AG10803 (cell line): ENCODE measurements at places on chromosomes 12 and 14.

DNA sequence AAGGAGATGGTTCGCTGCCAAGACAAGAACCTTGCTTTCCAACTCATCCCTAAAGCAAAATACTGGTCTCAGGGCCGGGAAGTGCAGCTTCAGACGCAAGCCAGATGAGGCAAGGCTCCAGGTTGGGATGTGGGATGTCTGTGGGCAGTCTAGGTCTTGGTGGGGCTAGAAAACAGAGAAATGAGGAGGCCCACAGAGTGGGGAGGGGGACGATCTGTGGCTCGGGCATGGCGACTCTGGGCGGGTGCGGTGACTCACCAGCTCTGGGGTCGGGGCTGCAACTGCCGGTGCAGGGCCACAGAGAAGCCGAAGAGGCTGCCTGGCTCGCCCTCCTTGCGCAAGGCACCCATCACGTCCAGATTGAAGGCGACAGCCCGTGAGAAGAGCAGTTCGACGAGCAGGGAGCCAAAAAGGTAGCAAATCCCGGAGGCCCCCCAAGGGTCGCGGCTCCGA lies 459 bp downstream of the ITGA7 start:
- no peak for DNase-seq

DNA sequence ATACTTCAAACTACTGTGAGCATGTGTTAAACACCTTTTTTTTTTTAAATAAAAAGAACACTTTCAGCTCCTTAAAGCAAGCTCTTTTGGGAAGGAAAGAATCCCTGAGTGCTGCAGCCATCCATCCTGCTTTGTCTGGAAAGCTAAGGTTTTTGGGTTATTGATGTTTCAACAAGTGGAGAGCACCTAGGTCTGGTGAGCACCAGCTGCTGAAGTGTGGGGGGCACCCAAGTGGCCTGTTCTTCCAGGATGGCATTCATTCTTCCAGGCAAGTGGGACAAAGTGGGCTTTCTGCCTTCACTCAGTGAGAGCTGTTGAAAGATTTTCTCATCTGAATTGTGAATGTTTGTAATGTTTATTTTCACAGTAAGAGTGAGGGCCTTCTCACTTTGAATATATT lies 49.9 kb downstream of the BORCS5 start:
- no peak for DNase-seq

DNA sequence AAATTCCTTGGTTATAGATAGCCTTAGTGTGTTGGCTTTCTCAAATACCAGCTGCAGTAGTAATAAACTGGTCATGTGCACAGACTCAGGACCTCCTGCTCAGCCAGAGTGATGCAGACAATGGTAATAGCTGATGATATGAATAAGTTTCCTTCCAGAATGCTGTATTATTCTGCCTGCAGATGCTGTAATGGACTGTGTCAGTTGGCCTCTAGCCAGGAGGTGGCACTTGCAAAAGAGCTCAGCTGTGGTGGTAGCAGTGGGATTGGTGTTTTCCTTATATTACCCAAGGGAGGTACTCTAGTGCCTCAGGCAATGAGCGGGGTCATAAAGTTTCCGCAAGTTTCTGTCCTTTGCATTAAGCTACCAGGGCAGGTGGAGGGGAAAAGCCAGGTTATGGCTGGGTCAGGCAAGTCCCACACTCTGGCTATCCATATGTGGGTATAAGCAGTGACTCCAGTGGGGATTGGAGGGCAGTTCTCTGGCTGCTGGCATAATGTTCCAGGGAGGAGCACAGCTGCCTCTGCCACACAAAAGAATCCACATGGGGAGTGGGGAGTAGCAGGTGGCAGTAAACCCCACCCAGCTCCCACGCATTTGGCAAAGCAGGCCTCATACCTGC lies 14.0 kb upstream of the MUCL1 start:
- no peak for DNase-seq

GRCh38 chr14:88937706-88938105 lies 113.3 kb downstream of the TTC8 start:
- no peak for DNase-seq

GRCh38 chr14:68695326-68695768 lies 97.5 kb downstream of the ZFP36L1 start:
- peak; percentile 100 for DNase-seq

- no peak for DNase-seq
Measured at GRCh38 chr12:21642707-21643389, 14.8 kb downstream of the LDHB start.

DNA sequence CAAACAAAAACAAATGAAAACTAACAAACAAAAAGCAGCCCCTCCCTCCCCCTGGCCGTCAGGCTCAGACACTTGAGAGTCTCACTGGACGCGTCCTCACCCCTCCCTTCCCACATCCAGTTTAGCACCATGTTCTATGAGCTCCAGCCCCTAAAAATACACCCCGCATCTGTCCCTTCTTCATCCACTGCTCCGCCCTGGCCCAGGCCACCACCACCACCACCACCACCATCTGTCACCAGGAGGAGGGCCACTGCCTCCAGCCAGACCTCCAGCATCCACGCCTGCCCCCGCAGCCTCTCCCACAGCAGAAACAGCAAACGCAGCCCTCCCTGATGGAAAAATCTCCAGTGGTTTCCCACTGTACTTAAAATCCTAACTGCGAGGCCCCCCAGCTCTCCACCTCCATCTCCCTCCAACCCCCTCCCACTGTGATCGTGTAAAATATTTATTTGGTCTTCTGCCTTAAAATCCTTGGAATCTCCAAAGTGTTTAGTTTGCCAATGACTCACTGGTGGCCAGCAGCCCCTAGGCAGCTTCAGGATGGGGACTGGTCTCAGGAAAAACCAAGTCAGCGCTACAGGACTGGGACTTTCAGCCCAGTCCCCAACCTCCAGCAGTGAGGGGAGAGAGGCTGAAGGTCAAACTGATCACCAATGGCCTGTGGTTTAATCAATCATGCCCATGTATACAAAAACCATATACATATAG lies 95.1 kb downstream of the SCARB1 start:
- no peak for DNase-seq

DNA sequence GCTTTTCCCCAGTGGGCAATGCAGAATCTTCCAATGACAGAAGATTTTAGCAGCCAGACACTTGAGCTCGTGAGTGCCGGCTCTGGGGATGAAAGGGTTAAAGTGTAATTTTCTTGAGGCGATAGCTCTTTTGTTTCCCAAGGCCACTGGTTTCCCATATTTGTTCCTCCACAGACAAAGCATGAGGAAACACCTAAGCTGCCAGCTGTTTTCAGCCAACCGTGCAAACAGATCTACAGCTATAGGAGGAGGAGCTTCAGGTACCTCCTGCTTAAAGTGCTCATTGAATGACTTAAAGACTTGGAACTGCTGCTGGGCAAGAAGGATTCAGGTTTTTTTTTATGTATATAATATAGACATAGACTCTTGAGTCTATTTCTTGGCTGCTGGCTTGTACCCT lies 1311.5 kb downstream of the TMEM121 start:
- no peak for DNase-seq

GRCh38 chr12:51538149-51538548 lies 52.9 kb upstream of the SCN8A start:
- no peak for DNase-seq

GRCh38 chr12:71010143-71010479 lies 89.6 kb upstream of the PTPRR start:
- DNase-seq: no peak

GRCh38 chr12:27922531-27923139 lies 49.9 kb downstream of the PTHLH start:
- peak; percentile 74 for DNase-seq

- DNase-seq: peak; percentile 7
Measured at GRCh38 chr12:4918950-4919660, 9.4 kb downstream of the KCNA1 start.

DNA sequence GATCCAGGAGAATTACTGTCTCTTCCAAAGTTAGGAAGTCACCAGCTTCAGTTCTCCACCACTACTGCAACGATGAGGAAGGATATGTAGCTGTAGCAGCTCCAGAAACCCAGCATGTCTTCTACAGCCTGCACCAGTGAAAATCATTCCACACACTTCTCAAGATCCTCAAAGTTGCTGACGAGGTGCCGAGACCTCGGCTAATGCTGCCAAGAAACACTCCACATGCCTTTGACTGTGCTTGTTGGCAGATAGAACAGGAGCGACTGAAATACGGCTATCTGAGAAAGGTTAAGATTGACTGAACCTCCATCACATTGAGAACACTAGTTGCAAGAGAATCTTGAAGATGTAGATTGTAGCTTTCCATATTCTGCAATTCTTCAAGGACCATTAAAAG lies 241.9 kb downstream of the PPFIA2 start:
- no peak for DNase-seq

- DNase-seq: no peak
Measured at GRCh38 chr14:34398024-34398423, 64.0 kb downstream of the SPTSSA start.

- no peak for DNase-seq
Measured at GRCh38 chr14:36430662-36431084, 89.4 kb downstream of the NKX2-1 start.

- DNase-seq: peak; percentile 2
Measured at GRCh38 chr12:125029761-125030358, 35.4 kb upstream of the AACS start.

DNA sequence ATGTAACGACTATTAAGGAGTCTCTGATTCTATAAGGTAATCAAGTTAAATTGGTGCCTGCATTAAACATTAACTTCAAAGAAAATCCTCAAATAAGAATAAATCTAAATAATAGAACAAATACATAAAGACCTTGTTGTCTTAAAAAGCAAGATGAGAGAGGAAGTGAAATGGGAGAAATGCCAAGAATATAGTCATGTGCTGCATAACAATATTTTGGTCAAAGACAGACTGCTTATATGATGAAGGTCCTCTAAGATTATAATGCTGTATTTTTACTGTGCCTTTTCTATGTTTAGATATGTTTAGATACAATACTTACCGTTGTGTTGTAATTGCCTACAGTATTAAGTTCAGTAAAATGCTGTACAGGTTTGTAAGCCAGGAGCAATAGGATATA lies 213.6 kb downstream of the C12orf42 start:
- no peak for DNase-seq

- no peak for DNase-seq
Measured at GRCh38 chr12:124169577-124170284, 125.2 kb upstream of the RFLNA start.

GRCh38 chr14:103259801-103260628 lies 74.0 kb upstream of the EIF5 start:
- no peak for DNase-seq

DNA sequence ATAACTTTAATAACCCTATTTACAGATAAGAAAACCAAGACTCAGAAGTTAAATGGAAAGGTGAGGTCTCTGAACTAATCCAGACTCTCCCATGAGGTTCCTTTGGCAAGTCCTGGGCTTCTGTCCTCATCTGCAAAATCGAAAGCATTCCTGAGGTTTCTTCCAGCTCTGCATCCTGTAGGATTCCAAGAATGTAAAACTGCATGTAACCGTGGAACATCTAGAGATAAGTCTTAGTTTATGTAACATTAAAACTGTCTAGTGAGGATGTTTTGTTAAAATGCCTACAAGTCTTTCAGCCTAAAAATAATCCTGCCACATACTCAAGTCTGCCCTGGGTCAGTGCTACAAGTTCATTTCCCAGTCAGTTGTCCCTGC lies 7.3 kb upstream of the ITFG2 start:
- DNase-seq: peak; percentile 59

DNA sequence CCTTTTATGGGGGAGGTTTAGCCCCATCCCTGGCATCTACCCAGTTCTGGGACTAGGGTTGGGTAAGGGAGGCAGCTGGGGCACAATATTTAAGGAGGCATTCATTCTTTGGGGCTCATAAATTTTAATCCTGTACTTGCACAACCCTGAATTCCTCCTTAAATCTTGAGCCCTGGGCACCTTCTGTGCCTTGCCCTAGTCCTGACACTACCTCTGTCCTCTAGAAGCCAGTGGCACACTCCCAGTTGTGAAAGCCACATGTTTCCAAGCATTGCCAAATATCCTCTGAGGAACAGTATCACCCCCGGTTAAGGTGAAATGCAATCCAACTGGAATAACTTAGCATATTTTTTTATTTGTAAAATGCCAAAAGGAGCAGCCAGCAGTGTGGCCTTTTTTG lies 36.6 kb downstream of the SLC16A7 start:
- DNase-seq: peak; percentile 64

DNA sequence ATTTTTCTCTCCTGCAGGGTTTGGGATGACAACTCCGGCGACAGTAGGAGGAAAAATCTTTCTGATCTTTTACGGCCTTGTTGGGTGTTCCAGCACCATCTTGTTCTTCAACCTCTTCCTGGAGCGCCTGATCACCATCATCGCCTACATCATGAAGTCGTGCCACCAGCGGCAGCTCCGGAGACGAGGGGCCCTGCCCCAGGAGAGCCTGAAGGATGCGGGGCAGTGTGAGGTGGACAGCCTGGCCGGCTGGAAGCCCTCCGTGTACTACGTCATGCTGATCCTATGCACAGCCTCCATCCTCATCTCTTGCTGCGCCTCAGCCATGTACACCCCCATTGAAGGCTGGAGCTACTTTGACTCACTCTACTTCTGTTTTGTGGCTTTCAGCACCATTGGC lies 72.3 kb upstream of the PSMC1 start:
- no peak for DNase-seq

- peak; percentile 82 for DNase-seq
Measured at GRCh38 chr14:23694085-23694948, 58.2 kb downstream of the DHRS2 start.

- peak; percentile 44 for DNase-seq
Measured at GRCh38 chr12:95918194-95918993, 24.0 kb downstream of the CCDC38 start.

DNA sequence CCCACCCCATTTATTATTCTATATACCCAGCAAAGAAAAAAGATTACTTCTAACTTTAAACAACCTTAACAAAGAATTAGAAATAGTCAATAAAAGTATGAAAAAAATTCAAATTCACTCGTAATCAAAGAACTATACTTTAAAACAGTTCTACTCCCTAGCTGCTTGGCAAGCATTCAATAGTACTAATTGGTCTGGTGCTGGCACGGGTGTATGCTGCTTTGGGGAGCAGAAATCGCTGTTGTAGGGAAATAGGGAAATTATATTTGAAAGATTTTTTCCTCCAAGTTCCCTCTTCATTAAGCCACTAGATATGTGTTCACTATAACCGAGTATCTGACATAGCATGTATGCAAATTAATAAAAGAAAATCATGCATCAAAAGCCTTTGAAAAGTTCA lies 65.7 kb downstream of the DICER1 start:
- no peak for DNase-seq

GRCh38 chr12:12934556-12934955 lies 17.4 kb downstream of the GPRC5D start:
- no peak for DNase-seq

- no peak for DNase-seq
Measured at GRCh38 chr12:42420395-42420794, 94.4 kb downstream of the PPHLN1 start.

DNA sequence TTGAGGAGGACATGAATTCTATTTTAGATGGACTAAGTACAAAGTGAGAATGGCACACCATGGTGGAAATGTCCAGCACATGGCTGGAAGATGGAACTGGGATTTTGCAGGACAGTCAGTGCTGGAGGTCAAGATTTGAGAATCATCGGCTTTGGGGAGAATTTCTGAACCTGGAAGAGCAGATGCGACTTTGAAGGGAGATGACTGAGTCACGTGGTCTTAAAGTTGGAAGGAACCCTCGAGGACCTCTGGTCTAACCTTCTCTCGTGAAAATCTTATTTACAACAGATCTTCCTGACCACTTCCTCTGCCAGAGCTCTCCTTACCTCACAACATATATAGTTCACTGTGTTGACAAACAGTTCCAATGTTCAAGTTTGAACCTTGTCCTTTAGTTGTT lies 415.4 kb downstream of the ATP23 start:
- no peak for DNase-seq
